ENCODE measurements at places on chromosomes 4 and X.

GRCh38 chr4:173074501-173074946 lies 94.1 kb upstream of the GALNT7 start:
- peak; percentile 80 for DNase-seq

DNA sequence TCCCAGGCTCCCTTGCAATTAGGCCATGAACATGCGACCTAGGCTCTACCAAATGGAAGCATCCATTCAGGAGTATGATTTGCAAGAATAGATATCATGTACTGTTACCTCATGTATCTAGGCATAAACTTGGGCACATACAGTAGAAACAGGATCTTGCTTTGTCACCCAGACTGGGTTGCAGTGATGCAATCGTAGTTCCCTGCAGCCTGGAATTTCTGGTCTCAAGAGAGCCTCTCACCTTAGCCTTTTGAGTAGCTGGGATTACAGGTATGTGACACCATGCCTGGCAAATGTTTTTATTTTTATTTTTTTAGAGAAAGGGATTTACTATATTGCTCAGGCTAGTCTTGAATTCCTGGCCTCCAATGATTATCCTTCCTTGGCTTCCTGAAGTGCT lies 994.2 kb downstream of the ADGRL3 start:
- DNase-seq: no peak

DNA sequence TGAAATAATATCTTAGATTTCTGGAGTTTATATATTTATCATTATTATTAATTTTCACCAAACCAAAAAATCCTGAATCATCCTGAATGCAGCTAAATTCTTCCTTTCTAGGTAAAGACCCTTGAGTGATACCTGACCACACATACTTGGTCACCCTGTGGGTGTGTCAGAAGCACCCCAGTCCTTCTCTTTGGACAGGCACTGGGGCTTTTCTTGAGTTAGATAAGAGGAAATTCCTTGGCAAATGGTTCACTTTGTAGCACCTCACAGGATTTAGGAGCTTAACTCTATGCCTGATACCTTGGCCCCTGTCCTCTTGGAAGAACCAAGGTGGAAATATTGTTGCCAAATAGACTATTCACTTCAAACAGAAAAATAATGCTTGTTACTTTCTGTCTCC lies 69.6 kb upstream of the PNPLA4 start:
- no peak for DNase-seq

GRCh38 chrX:6954836-6955235 lies 192.7 kb upstream of the STS start:
- no peak for DNase-seq

GRCh38 chrX:40908026-40908425 lies 172.7 kb upstream of the MED14 start:
- DNase-seq: peak; percentile 58

DNA sequence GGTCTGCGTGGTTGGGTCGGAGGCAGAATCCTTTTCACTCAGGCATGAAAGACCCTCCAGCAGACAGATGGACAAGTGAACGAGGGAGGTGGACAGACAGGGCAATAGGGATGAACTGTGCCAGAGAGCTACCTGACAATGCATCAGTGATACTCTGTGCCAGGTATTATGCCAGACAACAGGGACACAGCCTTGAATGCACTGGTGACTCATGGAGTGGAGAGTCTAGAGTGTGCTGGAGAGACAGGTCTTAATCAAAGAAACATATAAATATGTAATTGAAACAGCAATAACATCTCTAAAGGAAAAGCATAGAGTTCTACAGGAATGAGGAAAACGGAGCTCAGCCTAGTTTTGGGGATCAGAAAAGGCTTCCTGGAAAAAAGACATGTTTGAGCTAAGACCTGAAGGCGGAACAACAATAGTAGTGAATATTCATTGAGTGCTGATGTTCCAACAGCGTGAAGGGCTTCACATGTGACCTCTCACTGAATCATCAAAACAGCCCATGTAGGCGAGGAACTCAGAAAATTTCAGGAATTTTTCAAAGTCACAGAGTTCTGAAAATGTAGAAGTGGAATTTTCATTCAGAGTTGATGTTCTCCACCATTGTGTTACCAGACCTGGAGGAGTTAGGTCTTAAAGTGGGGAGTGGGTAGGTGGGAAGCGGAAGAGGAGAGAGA lies 20.0 kb upstream of the FGFBP2 start:
- DNase-seq: no peak

DNA sequence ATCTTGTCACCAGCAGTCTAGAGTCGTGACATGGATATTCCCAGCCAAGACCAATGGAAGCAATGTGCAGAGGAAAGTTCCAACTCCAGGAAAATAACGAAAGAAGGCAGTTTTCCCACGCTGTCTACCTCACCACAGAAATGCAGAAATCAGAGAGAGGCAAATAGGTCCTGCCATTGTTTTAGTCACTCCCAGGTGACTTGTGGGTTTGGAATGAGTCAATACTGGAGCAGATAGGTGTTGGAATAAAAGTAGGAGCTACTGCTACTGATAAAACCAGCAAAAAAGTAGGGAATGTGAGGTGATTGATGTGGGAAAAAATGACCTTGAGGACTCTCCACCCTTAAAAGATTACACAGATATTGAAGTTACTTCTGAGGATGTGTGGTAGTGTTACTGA lies 72.8 kb upstream of the RAI2 start:
- DNase-seq: no peak

DNA sequence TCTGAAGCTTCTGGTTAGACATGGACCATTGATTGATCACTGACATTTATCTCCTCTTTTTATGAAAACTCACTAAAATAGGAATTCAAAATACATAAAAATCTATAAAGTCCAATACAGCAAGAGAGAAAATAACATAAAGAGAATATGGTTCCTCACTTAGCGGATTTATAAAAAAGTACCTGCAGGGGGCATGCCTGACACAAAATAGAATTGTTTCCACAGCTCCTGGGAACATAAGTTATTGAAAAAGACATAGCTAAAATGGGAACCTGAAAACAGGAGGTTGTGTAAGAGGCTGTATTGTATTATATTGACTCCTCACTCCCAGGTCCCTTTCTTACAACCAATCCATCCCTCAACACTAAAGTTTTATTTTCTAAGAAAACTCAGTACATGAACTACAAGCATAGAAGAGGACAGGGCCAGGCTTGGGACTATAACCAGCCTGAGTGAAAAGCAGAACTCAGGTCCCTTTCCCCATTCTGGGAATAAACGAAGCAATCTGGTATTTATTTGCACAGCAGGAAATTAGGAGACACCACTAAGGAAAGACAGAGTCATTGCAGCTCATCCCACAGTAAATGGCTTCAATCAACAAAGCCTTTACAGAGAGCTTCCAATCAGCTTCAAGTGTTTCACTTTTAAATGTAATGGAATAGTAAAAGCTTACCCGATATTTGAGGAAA lies 121.1 kb upstream of the NDST4 start:
- no peak for DNase-seq

DNA sequence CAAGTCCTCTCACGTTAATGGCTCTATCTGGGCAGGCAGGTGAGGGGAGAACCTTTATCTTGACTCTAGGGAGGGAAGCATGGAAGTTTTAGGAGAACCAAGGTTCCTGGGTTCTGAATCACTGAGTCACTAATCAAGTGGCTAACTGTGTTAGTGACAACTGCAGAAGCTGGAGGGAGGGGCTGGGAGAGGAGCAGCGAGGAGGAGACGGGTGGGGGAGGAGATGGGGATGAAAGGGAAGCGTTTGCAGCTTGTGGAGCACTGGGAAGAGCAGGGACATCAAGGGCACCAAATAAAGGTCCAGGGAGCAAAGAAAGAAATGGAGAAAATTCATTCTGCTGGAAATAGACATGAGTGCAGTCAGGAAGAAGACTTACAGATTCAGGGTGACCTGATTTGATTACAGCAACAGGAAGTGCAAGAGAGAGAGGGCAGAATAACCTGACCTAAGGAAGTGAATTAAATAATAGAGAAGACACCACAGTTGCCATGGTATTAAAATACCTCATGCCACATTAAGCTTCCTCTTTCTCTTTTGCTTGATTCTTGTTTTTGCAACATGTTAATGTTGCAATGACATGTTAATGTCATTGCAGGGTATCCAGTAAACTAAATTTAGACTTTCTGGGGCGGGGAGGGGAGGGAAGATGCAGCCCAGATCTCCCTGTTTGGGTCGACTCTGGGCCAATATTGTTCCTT lies 4.5 kb upstream of the SETD7 start:
- DNase-seq: no peak

- no peak for DNase-seq
These were observed 53.0 kb upstream of the SORCS2 start for GRCh38 chr4:7139167-7139982.

GRCh38 chr4:147971116-147971515 lies 239.2 kb downstream of the ARHGAP10 start:
- DNase-seq: no peak

DNA sequence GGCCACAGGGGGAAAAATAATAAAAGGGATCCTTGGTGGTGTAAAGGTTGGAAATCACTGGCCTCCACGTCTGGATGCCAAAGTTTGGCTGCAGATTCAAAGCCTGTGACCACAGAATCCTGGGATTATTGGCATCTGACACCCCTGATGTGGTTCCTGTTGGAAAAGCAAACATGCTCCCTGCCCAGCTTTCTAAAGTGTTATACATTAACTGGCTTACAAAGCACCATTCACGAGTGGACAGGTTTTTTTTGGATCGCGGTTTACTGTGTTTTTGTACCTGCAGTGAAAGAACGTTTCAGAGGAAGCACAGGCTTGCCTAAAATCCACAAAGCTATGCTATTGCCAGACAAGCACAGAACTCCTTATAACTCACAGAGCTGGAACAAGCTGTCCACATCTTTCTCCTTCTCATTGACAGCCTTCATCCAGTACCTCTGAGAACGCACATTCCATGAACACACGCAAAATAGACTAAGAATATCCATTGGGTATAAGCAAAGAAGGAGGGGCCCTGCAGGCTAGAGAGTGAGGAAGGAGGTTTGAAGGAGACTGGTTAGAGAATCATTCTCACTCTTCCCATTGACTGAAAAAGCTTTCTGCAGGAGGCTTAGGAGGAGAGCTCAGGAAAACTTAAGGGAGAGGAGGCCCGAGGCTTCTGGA lies 14.5 kb upstream of the CAPN6 start:
- DNase-seq: no peak

DNA sequence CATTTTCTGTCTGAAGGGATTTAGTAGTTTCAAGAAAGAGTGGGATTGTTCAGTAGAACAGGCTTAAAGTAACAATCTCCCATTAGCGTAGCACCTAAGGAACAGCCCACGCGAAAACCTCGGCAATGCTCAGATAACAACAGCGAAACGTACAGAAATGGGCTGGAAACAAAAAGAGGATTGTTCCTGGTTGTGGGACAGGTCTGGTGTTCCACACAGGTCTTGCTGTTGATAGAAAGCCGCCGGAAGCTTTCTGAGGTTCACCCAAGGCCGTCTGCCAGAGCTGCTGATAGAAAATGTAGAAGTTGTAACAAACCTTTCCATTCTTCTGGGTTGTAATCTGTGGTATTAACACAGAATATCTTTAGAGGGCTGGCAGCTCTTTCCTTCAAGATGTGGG lies 69.4 kb upstream of the CLCN4 start:
- no peak for DNase-seq

GRCh38 chrX:96538104-96538725 lies 146.4 kb upstream of the DIAPH2 start:
- peak; percentile 46 for DNase-seq

- no peak for DNase-seq
These were observed 2616.0 kb downstream of the ARAP2 start for GRCh38 chr4:33628296-33628695.

- peak; percentile 58 for DNase-seq
These were observed 48.9 kb downstream of the MND1 start for GRCh38 chr4:153393397-153393796.

DNA sequence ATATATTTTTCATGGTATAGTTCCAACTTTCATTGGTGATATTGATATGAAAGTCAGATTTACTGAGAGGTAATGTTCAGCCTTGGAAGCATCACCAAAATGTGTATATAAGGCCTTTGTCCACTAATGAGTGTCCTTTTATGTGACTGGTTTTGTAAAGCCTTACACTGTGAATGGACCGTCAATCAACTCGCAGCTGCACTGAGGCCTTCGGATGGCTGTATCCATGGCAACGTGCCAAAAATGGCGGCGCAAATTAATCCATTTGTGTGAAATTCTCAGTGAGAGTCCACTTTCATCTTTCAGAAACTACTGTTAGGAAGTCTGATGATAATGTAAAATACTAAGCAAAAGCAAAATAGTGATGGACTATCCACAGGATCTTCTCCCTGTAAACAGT lies 131.7 kb downstream of the SPCS3 start:
- DNase-seq: no peak

DNA sequence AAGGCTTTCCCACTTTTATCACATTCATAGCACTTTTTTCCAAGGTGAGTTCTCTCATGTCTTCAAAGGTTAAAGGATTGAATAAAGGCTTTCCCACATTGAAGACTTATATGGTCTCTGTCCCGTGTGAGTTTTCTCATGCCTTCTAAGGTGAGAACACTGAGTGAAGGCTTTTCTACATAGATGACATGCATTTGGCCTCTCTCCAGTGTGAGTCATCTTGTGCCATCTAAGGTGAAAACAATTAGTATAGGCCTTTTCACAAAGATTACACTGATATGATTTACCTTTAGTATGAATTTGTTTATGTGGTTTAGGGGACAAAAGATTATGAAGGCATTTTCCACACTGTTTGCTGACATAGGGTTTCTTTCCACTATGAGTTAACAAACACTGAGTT lies 21.2 kb downstream of the USP17L30 start:
- DNase-seq: no peak

GRCh38 chrX:6678313-6678712 lies 143.4 kb upstream of the VCX3A start:
- no peak for DNase-seq

- no peak for DNase-seq
These were observed 120.5 kb upstream of the C1GALT1C1 start for GRCh38 chrX:120750381-120750780.

GRCh38 chrX:75781611-75782010 lies 3.4 kb downstream of the MAGEE2 start:
- DNase-seq: no peak

- DNase-seq: peak; percentile 2
These were observed 129.0 kb upstream of the TECRL start for GRCh38 chr4:64538219-64538618.

- DNase-seq: no peak
These were observed 10.7 kb downstream of the CLNK start for GRCh38 chr4:10673817-10674369.

GRCh38 chr4:11914406-11914805 lies 485.7 kb upstream of the HS3ST1 start:
- no peak for DNase-seq

GRCh38 chrX:11446336-11446735 lies 153.1 kb downstream of the AMELX start:
- DNase-seq: no peak

DNA sequence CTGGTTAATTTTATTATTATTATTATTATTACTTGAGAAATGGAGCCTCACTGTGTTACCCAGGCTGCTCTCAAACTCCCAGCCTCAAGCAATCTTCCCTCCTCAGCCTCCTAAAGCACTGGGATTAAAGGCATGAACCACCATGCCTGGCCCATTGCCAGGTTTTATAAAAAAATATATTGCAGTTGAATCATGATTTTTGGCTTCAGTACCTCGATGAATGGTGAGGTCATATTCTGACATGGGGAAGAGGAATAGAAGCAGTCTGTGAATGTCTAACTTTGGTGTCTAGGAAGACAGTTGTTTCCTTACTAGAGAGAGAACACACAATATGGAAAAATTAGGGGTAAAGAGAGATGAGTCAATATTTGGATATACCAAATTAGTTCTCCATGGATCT lies 32.0 kb downstream of the CCSER1 start:
- DNase-seq: no peak

- DNase-seq: no peak
These were observed 196.2 kb downstream of the SNCA start for GRCh38 chr4:89640620-89641366.
